ENCODE measurements at places on chromosomes 1 and 21.

DNA sequence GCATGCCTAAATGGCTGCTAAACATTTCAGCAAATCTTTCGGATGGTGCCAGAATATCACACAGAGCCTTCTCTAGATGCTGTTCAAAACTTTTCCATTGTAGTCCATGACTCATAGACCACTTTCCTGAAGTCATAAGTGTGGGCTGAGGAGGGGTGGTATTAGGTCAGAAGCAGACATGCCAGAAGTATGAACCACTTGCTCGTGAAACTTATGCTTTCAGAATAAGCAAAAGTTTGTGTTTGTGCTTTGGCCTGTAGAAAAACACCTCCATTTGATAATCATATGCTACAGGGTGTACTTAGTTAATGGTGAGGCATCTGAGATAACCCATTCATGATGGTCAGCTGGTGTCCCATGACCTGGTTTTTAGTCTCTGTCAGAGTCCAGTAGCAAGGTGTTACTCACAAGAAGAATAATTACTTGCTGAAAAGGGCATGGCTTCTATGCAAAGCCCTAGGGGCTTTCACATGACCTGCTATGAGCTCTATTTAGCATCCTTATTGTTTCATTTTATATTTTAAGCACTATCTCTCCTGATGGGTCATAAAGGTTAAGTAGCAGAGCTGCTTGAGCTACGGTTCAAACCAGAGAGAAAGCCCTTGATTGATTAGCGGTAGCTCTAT, 183.1 kb upstream of the IVNS1ABP start:
- no peak for DNase-seq

GRCh38 chr1:119535381-119535780, 28.4 kb downstream of the HSD3B1 start:
- DNase-seq = no peak

- no peak for DNase-seq
Observed at GRCh38 chr1:50272912-50273311, 150.3 kb downstream of the DMRTA2 start.

DNA sequence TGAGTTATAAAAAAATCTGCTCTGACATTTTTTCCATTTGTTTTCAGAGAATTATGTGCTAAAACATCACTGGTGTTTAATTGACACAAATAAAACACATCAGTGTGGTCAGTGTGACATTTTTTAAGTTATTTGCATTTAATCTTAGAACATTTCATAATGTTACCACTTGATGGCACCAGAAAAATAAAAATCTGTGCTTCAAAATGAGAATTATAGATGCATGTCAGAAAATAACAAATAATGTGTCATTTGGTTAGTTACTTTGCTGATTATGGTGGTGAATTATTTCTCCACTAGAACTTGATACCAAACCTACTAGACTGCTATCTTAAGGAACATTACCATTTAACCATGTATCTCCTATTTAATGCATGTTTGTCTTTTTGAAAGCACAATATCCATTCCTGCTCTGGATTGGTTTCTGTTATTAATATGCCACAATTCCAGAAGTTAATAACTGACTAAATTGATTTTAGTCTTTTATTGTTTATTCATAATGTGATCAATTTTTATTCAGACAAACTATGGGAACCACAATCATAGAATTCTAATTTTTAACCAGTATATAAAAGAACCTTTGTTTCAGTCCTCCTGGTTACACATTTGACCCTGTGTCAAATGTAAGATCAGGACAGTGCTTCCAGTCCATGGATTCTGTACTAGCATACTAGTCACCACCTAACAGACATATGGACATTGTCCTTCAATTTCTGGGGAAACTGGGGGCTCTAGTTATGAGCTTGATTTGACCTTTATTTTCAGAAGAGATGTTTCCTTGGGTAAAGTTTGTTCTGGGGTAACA, 81.0 kb downstream of the RPS6KC1 start:
- no peak for DNase-seq

DNA sequence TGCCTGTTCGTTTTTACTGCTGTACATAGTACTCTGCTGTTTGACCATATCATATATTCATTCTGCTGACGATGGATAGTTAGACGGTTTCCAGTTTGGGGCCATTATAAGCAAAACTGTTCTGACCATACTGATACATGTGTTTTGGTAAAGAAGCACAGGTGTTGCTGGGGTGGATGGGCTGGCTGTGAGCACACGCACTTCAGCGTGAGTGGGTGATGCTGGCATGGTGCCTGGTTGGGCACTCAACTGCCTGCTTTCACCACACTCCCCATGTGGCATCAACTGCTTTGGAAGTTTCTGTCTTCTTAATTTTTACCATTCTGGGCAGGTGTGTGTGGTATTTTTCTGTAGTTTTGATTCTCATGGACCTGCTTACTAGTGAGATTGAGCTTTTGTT, 37.3 kb downstream of the ADARB1 start:
- DNase-seq = no peak

DNA sequence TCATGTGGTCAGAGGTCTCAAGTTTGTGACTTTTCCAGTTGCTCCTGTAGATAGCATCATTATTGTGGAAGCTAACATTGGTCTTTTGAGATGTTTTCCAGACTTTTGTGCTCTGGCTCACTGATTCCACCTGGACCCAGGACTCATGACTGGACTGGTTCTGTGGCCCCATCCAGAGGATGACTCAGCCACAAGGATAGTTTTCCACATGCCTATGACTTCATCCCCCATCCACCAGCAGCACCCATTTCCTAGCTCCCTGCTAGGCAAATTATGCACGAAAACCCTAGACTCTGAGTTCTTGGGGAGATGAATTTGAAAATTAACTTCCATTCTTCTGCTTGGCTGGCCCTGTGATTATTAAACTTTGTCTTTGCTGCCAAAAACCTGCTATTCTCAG, 949.3 kb downstream of the MRPL39 start:
- DNase-seq = no peak

- no peak for DNase-seq
Observed at GRCh38 chr1:23401313-23401712, 23.2 kb downstream of the TCEA3 start.

- no peak for DNase-seq
Observed at GRCh38 chr1:50851034-50851433, 109.0 kb downstream of the FAF1 start.

GRCh38 chr1:118143831-118144230, 41.2 kb downstream of the SPAG17 start:
- DNase-seq = no peak

- no peak for DNase-seq
Observed at GRCh38 chr1:61743716-61744580, 1.7 kb downstream of the PATJ start.

DNA sequence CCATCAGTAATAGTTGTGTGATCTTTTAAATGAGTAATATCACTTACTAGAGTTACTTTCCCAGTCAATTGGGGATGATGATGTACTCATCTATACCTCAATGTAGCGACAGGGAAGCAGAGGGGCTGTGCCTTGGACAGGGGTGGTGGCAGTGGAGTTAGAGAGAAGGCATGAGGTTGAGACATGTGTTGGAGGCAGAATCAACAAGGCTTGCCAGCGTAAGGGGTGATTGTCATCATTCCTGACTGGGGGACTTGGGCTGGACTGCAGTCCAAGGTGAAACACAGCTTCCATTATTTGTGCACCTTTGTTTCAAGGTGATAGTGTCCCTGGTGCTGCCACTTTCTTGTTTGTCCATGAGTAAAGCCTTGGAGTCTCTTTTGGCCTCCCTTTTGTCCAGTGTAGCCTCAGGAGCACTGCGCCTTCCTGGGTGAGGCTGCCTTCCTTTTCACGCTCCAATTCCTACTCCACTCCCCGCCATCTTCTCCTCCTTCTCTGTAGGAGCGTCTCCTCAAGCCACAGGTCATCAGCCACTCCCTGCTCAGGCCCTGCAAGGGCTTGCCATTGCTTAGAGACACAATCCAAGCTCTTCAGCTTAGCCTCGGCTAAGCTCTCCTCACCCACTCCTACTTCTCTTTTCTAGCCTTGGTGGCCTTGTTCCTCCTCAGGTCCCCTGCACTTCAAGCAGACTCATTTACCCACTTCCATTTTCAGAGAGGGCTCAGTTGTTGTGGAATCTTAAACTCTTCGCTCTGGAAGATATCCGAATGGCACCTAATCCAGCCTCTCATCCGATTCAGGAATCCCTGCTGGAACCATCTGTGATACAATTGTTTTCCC, 77.6 kb upstream of the CD34 start:
- DNase-seq = no peak

GRCh38 chr1:182863940-182864339, 24.8 kb downstream of the DHX9 start:
- no peak for DNase-seq

- no peak for DNase-seq
Observed at GRCh38 chr1:90821152-90821787, 104.2 kb upstream of the BARHL2 start.

GRCh38 chr1:93820554-93821422, 58.2 kb downstream of the DNTTIP2 start:
- DNase-seq = no peak

DNA sequence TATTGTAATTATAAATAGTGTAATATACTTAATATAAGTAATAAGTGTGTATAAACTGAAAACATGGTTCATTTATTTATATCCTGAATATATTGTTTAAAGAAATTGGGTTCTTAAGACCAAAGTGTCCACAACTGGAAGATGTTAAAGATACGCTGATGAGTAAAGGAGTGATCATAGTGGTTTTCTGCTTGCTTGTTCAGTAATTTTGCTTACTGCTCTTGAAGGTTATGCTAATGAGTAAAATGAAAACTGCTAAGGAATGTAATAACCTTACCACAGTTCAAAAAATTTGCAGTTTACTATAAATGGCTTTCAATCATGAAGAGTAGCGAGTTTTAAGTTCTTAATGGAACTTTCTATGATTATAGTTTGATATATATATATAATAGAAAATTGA, 22.0 kb downstream of the DONSON start:
- DNase-seq = no peak

DNA sequence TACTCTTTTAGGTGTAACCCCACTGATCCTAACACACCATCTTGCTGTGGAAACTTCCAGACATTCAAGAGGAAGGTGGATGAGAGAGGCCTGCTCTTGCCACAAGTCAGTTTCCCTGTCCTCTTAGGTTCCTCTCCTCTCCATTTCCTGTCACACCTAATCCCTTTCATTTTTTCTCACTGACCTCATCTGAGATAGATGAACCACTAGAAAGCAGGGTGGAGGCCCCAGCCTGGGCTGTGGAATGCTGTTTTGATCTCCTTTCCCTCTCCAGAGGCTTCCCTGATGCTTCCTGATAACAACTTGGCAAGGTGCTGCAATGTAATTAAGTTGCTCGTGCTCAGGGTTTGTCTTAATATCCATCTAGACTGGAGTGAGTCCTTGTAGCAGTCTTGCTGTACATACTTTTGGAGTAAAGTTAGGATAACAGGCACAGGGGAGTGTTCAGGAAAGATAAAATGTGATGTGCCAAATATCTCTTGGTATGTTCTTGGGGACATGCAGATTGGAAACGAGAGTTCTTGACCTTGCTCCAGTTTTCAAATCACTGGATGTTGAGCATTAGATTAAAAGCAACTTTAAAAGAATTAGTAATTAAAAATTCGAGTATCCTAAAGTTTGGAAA, 11.2 kb downstream of the LRRC42 start:
- DNase-seq = no peak

GRCh38 chr1:178645808-178646200, 79.2 kb upstream of the RALGPS2 start:
- DNase-seq = no peak

DNA sequence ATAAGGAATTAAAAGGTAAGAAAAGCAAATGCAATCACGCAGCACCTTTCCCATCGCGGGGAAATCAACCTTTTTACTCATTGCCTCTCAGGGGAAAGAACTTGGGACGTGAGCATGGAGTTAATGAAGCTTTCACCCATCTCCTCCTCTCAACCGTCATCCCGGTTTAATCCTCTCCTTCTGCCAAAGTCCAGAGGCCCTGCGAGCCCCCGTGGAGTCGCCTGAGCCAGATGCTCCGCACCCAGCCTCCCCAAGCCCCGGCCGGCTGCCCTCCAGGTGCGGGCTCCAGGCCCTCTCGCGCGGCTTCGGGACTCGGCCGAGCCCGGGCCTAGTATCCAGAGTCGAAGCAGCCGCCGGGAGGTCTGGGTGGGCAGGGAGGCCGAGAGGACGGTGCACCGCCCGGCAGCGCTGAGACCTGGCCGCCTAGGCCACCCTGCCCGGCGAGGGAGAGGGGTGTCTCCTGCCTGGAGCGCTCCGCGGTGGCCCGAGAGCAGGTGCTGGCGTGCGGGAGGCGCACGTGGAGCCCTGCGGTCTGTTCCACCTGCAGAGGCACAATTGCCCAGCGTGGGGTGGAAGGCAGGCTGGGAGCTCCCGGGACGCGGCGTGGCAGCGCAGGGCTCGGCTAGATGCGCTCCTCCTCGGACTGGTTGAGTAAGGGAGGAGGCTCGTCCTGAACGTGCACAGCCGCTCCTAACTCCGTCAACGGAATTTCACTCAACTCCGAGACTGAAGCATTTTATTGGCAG, 218.5 kb downstream of the SDCCAG8 start:
- DNase-seq = no peak

DNA sequence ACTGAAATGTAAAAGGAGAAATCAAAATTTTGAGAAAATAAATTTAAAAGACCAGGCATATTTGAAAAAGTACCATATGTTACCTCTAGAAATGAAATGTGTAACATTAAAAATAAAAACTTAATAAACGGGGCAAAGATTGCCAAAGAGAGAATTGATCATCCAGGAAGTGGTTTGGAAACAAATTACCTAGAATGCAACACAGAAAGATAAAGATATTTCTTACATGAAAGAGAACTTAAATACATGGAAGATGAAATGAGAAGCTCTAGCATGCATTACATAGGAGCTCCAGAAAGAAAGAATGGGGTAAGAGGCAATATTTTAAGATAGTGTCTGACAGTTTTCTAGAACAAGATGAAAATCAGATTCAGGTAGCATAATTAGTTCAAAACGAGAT, 235.9 kb upstream of the IRF2BP2 start:
- DNase-seq = no peak

DNA sequence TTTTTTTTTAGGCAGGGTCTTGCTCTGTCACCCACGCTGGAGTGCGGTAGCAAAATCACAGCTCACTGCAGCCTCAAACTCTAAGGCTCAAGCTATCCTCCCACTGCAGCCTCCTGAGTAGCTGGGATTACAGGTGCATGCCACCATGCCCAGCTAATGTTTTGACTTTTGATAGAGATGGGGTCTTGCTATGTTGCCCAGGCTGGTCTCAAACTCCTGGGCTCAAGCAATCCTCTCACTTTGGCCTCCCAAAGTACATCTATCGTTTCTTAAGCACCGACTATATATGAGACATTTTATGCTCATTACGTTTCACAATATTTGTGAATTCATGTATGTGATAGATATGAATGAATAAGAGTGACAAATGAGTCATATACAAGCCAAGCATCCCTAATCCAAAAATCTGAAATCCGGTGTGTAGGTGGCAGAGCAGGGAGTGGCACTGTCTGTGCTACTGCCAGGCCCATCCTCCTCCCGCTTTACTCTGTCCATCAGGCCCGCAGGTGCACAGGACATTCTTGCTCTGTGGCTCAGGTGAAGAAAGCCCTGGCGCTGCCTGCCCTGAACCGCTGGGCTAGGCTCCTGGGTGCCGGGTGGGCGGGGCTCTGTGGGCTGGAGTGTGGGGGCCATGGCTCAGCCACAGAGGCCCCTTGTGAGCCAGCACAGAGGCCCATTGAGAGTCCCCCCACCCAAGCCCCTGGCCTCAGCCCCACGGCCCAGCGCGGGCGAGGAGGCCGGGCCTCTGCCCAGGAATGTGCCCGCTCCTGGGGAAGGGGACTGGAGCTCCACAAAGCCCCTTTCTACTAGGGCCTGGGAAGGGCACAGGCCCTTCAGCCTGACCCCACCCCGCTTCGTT, 45.3 kb downstream of the HSPG2 start:
- DNase-seq = no peak

GRCh38 chr1:111846842-111847241, 91.1 kb downstream of the DDX20 start:
- no peak for DNase-seq
